Effector memory CD8-positive, alpha-beta T cell (primary cell): ENCODE measurements at places on chromosomes 5 and 9.
A peak's percentile ranks its signal among the peaks of the same experiment; 100 is the strongest.

- DNase-seq = no peak
Observed at GRCh38 chr5:6201631-6202030, 176.7 kb downstream of the MED10 start.

DNA sequence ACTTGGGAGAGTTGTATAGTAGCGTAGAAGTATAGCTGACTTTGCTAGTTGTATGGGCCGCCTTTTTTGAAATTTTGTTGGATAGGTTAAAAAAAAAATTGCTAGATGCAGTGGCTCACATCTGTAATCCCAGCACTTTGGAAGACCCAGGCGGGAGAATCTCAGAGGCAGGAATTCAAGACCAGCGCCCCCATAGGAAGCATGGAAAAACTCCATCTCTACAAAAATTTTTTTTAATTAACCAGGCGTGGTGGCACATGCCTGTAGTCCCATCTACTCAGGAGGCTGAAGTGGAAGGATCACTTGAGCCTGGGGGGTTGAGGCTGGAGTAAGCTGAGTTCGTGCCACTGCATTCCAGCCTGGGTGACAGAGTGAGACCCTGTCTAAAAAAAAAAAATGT, 59.2 kb downstream of the SMC5 start:
- no peak for DNase-seq

GRCh38 chr5:127088251-127088650, 14.9 kb upstream of the C5orf63 start:
- no peak for DNase-seq

DNA sequence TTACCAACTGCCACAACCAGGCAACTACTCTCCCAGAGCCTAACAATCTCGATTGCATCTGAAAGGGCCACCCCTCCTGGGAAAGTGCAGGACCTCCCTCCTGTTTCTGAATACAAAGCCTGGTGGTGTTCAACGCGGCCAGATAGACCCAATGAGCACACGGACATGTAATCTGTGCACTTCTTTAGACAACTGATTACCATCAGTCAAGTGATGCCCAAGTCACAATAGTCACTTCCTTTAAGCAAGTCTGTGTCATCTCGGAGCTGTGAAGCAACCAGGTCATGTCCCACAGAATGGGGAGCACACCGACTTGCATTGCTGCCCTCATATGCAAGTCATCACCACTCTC, 739 bp downstream of the C9orf72 start:
- DNase-seq = peak; percentile 53

GRCh38 chr5:44389090-44389822, at the start of gene FGF10:
Gene FGF10 (minus strand): TSS chr5:44389420. CDS start chr5:44388682, 738 bp downstream.
- DNase-seq = no peak

DNA sequence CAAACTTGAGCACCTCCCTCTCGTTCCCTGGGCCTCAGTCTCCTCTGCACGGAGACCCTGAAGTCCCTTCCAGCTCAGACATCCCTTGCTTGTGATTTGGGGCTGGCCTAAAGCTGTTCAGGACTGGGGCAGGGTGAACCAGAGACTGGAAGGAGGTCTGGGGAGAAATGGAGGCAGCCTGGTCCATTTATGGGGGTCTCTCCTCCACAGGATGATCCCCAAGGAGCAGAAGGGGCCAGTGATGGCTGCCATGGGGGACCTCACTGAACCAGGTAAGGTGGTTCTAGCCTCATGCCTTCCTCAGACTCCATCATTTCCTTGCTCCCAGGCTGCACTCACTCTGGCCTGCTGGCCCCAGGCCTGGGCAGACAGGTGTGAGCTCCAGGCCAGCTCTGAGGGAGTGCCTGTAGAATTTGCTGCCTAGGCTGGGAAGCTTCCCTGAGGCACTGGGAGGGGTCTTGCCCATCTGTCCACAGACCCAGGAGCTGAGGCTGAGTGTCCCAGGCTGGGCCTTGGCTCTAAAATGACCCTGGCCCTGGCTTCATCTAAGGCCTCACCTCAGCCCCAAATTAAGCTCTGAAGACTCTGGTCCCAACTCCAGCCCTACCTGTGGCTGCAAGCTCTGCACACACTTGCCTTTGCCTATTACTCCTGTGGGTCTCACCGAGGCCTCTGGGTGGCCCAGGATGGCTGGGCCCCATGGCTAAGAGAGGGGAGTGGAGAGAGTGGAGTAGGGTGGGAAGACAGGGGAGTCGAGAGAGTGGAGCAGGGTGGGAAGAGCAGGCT, 1.9 kb downstream of the MYOZ3 start:
- no peak for DNase-seq

DNA sequence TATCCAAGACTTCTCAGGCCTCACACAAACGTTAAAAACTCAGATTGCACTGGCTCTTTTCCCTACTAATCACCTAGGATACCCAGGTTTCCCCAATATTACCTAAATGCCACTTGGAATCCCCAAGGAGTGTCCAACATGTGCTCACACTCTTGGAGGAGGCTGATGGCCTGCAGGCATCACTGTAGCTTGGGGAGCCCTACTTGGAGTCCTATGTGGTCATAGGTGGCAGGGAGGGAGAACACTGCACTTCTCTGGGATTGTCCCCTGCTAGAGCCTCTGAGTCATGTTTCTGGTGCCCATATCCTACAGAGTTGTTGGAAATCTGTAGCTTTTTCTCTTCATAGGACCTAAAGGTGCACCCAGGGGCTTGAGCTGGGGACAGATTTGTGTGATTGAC, 433.7 kb downstream of the ARHGEF28 start:
- no peak for DNase-seq

DNA sequence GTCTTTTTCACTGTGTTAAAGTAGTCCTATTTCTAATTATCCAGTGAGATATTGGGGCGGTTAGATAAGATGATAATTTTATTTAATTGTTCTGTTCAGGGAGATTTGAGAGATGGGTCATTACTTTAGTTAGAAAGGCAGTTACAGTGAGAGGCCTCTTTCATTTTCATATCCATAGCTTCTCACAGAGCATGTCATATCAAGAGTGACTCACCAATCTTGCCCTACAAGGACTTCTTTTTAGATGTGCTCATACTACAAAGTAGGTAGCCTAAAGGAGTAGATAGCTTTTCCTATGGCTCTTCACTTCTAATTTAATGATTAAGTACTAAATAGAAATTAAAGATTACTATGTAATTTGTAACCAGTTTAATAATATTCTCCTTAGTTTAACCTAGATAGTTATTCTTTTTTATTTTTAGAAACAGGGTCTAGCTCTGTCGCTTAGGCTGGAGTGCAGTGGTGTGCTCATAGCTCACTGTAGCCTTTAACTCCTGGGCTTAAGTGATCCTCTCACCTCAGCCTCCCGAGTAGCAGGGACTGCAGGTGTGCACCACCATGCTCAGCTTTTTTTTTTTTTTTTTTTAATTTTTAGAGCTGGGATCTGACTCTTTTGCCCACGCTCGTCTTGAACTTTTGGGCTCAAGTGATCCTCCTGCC, 71.0 kb downstream of the FER start:
- no peak for DNase-seq

DNA sequence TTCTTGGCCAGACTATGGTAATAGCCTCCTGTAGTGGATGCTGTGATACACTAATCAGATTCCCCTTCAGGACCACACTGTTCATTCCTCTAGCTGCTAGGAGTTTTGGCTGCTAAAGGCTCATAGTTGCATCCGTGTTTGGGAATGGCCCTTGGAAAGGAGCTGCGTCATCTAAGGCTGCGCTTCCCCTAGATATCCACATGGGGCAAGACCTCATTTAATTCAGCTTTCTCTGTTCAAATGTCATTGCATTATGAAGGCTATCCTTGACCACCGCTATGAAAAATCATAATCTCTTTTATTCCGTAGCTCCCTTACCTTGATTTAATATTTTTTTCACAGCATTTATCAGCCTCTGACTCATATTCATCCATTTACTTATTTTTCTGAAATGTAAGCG, 258.3 kb upstream of the NR4A3 start:
- DNase-seq = no peak

DNA sequence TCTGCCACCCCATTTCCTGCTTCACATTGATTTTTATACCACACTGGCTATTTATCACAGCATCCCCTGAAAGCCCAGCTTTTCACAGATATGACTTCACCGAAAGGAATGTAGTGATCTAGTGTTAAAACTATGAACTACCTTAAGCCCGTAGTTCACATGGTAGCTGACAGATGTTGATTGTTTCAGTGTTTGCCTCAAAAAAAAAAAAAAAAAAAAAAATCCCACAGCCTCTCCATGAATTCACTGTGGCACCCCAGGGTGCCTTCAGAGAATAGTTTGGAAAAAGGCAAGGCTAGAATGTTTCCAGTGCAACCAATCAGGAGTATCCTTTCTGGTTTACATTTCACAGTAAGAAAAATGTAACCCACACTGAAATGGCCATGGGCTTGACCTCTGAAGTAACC, 37.1 kb downstream of the GLIS3 start:
- DNase-seq = no peak

DNA sequence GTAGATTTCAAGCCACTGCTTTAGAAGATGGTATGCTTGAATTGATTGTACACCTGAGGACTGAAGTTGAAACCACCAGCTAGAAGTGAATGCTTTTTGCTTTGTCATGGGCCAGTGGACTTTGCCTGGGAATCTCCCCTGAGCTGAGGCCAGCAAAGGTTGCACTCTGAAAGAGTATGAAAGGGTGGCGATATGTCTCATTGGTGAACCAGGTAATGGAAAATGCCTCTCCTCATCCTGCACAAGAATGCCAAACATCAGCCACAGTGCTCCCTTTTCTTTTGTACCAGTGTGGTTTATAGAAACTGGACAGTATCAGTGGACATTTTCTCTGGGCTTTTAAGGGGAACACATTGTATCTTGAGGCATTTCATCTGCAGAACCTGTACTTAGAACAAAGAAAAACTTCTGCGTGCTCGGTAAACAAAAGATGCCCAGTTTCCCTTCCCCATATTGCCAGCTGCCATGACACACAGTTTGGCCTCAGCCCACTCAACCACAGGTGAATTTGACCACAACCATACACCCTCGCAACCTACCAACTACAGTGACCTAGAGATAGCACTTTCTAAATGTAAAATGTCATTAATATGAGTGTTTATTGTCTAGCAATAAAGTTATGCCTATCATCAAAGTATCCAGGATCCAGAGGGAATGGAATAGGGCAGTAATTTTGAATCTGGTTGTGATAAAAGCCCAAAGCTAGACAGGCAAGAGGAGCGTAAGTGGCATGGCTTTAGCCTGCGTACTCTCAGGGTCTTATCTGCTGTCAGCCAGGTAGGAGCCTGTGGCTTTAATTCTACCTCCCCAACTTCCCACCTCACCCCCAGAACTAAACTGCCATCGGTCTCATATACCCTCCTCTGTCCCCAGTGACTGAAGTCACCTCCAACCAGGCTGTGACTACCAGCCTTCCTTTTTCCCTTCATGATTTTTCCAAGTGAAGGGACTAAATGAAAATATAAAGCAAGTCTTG, 79.5 kb upstream of the LHFPL2 start:
- no peak for DNase-seq

DNA sequence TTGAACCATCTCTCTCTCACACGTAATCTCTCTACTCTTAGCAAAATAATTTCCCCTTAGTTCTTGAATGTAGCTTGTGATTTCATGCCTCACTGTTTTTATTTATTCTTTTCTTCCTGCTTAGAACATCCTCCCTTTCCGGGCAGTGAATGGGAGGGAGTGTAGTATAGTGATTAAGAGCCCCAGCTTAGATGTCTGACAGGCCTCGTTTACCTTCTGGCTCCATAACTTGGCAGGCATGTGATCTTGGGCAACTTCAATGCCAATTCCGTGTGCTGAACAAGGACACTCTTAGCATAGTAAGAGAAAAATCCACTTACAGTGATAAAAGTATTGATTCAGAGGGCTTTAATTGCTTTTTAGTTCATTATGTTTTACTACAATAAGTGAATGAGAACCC, 96.3 kb upstream of the TNPO1 start:
- DNase-seq = no peak

DNA sequence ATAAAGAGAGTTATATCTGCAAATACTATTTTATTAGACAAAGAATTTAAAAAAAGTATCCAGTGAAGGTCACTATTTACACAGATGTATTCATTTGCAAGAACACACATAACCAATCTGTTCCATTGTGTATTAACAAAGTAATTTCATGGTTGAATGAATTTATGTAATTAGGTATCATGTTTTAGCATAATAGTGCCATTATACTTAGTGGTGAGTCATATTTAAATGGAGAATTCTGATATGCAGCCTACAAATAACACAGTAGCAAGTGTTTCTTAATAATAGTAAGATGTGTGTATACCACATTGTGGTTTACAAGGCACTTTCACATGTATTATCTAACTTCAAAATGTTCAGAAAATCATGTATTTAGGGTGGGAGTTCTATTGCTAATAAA, 1028.5 kb upstream of the ACO1 start:
- DNase-seq = no peak

- no peak for DNase-seq
Observed at GRCh38 chr5:167280111-167280510, 1011.3 kb upstream of the WWC1 start.

DNA sequence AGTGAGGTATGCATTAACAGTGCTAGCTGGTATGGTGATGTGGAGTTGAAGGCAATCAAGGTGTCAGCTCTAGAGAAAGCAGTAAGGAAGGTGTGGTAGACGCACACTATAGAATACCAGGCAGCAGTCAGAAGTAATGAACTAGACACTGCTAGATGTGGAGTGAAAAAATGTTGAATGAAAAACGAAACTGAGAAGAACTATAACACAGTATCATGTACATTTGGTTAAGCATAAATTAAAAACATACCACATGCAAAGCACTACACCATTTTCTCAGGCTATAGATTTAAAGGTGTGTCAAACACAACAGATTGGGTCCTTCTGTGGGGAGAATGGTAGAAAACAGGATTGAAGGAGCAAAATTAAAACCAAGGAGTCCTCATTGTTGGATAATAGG, 15.4 kb downstream of the ZNF622 start:
- DNase-seq = no peak

GRCh38 chr5:177130211-177131018, 3.2 kb upstream of the NSD1 start:
- DNase-seq = no peak

DNA sequence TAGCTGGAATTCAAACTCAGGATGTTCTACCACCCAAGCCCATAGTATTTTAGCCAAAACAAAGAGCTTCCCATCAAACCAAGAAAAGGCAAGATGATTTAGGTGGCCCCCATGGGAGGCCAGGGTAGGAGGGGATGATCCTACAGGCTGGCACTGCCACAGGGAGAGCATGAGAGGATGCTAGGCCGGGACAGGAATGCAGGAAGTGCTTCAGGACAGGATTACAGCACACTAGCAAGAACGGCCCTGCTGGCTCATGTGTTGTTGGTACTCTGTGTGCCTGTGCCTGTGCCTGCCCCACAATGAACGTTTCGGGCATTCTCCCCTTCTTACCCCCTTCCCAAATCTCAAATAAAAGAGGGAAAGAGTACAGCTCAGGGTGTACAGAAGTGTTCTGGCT, 110.7 kb upstream of the TRIM32 start:
- DNase-seq = no peak

DNA sequence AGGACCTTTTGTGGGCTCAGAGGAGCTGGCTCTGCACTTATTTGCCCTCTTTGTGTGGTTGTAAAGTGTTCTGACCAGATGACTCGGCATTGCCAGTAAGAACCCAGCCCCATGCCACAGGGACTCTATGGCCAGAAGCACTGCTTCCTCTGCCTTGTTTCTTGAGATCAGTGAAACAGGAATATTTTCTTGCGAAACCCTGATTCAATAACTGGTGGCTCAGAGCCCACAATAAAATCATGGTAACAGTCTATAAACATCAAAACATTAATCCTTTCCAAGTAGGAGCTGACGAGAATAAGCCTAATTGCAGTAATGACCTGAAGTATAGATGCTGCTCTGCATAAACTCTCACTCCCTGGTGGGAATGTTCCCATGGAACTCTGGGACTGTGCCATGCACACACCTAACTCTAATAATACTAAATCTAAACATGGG, 344.3 kb downstream of the ZNF608 start:
- no peak for DNase-seq
